ENCODE measurements at places on chromosomes 1 and 21.

GRCh38 chr1:200550367-200550766 lies 70.2 kb downstream of the KIF14 start:
- no peak for DNase-seq

GRCh38 chr1:74717626-74718025 lies 15.2 kb downstream of the CRYZ start:
- no peak for DNase-seq

- no peak for DNase-seq
These were observed 148.4 kb downstream of the COP1 start for GRCh38 chr1:176058686-176059085.

- no peak for DNase-seq
These were observed 74.2 kb downstream of the SIK1 start for GRCh38 chr21:43352568-43353281.

GRCh38 chr1:23574265-23574754 lies 15.0 kb upstream of the ID3 start:
- no peak for DNase-seq

- DNase-seq, result no peak
These were observed 19.9 kb upstream of the TMEM39B start for GRCh38 chr1:32052887-32053286.

GRCh38 chr1:116817582-116818064 lies 63.4 kb downstream of the CD2 start:
- DNase-seq, result no peak

- DNase-seq, result peak; percentile 60
These were observed 51.1 kb upstream of the EDEM3 start for GRCh38 chr1:184805667-184806295.

GRCh38 chr1:75079538-75080290 lies 54.5 kb upstream of the LHX8 start:
- DNase-seq, result no peak

GRCh38 chr1:94342416-94342815 lies 75.8 kb upstream of the ABCD3 start:
- no peak for DNase-seq

GRCh38 chr1:179794669-179795068 lies 51.6 kb downstream of the FAM163A start:
- DNase-seq, result no peak

DNA sequence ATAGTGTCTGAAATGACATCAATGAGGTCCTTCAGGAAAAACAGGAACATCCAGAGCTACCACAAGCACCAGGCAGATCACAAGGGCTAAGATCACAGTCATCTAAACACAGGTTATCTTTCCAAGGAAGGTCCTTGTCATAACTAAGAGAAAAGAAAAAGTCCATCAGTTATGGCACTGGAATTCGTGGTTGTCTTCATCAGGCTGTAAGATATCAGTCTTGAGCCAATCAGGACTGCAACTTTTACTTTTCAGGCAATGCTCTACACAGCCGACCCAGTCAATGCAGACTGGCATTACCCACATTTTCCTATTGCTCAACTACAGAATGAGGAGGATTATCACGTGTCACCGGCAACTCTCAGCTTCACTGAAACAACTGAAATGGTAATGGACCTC lies 26.4 kb downstream of the SORT1 start:
- peak; percentile 35 for DNase-seq

GRCh38 chr1:227343206-227343605 lies 24.9 kb upstream of the CDC42BPA start:
- peak; percentile 30 for DNase-seq

DNA sequence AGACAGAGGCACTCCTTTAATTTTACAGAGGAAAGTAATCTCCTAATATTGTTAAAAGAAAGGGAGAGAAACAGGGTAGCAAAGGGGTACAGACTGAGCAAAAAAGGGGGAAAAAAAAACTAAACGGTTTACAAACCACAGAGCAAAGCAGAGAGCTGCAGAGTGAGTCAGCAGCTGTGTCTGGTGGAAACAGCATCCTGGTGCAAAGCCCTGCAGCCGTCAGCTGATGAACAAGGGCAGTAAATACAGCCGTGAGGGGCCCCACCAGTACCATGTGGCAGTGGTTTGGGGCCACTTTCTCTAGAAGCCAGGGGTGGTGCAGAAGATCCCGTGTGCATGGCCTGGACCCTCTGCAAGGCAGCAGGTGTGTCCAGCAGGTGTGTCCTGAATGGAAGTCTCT lies 111.3 kb downstream of the ERG start:
- no peak for DNase-seq

- no peak for DNase-seq
These were observed 8.6 kb upstream of the MRPL39 start for GRCh38 chr21:25615880-25616279.

DNA sequence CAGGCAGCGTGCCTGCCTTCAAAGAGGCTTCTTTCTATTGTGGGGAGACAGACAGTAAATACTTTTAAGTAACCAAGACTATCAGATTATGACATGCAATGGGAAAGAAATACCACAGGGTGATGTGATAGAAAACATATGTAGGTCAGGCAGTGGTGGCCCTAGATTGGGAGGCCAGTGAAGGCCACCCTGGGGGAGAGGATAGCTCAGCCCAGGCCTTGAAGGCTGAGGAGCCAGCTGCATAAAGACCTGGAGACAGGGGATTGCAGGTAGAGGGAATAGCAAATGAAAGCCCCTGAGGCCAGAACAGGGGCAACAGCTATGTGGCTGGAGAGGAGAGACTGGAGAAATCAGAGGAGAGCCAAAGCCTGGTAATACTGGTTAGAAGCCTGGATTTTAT lies 4.0 kb downstream of the SOX13 start:
- no peak for DNase-seq

DNA sequence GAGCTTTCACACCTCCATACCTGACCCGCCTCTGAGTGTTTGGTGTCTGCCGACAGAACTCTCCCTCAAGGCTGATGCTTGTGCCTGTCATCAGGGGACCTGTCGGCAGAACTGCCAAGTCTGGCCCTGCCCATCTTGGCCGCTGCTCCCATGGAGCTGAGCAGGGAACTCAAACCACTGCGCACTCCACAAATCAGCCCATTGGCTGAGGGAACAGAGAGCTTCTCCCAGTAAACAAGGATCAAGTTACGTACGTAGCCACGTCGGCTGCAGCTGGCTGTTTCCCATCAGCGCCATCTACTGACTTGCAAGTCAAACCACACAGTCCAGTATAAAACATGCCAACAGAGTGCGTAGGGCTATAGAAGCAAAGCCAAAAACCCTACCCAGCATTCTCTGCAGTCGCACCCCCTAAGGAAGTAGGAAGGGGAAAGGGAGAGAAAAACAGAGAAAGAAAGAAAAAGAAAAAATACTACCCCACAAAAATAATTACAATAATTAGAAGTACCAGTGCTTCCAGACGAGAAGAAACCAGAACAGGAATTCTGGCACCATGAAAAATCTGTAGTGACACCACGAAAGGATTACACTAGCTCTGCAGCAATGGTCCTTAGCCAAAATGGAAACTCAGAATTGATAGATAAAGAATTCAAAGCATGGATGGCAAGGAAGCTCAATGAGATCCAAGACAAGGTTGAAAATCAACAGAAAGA lies 13.1 kb downstream of the KRTAP13-1 start:
- DNase-seq, result no peak

- DNase-seq, result no peak
These were observed 5.1 kb downstream of the PDE9A start for GRCh38 chr21:42658320-42659105.

DNA sequence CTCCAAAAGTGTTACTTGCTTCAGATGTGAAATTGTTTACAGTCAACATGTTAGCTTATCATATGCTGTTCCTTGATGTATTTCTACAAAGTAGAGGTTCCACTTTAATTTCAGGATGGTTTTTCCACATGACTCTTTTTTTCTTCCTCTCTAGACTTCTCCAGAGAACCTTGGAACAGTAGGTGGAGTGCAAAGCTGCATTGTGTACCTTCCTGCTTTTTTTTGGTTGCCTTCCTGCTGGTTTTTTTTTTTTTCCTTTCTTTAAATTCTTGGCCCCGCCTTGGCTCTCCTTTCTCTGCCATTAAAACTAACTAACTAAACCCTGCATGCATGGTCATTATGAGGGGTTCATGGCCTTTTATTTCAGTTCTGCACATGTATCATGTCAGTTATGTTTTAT lies 48.2 kb upstream of the RCC1 start:
- DNase-seq, result no peak

DNA sequence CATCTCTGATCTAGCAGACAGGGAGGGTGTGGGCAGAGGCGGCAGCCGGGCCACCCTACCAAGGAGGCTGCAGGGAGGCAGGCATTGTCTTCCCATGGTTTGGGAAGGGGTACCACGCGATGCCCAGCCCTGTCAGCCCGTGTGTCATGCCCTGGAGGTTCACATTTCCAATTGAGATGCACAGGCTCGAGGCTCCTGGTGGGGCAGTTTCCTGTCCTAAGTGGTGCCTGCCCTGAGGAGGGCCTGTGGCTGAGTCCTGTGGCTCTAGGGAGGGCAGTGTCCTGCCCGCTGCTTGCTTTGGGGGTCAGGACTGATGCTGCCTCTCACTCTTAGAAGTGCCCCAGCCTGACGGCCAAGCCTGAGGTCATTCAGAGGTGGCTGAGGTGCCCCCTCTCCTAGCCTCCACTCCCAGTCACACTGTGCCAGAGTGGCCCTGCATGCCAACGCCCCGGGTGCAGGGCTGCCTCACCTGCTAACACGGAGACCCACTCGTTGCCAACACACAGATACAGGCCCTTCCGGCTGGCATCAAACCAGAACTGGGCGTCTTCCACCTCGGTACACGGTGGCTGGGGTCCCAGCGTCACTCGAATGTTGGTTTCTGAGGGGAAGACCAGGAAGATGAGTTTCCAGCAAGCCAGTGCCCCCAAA lies 11.9 kb downstream of the KRTAP10-1 start:
- no peak for DNase-seq

GRCh38 chr1:235108876-235109275 lies 19.8 kb downstream of the TOMM20 start:
- no peak for DNase-seq

GRCh38 chr1:15332525-15332924 lies 77.2 kb upstream of the EFHD2 start:
- DNase-seq, result no peak

- DNase-seq, result no peak
These were observed 73.3 kb downstream of the RPE65 start for GRCh38 chr1:68376441-68376840.

DNA sequence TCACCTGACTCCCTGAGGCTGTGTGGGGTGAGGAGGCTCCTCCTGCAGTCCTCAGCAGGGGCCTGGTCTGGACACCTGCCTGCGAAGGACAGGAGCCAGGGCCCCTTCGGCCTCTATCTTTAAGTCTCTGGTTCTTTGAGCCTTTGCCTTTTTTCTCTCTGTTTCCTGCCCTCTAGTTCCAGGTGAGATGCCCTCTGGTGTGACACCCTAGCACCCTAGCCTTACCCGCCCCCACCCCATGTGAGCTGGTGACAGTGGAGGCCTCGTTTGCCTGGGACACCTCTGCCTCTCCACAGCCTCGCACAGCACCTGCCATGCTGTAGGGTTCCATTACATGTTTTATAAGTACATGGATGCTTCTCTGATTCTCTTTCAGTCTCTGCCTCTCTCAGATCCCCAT lies 47.3 kb downstream of the DDX20 start:
- no peak for DNase-seq

GRCh38 chr1:47837866-47838561 lies 159.2 kb downstream of the TRABD2B start:
- no peak for DNase-seq

GRCh38 chr1:248055261-248055660 lies 8.6 kb downstream of the OR2L3 start:
- no peak for DNase-seq

DNA sequence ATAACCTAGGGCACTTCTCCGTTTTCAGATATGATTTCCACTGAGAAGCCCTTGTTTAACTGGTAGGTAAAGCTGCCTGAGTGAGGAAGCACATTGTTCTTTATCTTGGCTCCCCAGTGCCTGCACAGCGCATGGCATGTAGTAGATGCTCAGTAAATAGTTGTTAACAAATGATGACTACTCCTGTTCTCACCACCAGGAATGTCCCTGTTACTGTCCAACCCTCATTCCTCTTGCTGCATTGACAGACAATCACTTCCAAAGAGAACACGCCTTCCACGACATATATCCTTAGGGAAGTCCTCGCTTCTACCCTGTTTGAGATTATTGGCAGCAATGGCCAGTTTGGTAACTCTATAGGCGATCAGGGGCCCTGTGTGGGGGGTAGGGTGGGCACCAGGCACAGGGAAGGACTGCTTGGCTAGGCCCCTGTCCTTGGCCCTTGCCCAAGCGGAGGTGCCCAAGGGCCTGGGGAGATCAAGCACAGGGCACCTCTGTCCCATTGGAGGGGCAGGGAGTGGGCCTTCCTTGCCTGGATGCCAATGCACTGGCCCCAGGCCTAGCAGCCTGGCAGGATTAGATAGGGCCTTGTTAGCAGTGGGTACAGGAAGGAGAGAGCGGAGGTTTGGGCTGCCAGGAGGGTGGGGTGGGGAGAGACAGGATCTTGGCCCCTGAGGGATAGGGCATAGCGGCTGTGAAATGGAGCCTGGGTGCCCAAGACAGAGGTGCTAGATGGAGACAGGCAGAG lies 10.2 kb downstream of the NES start:
- DNase-seq, result no peak

GRCh38 chr1:230568008-230568407 lies 74.3 kb upstream of the COG2 start:
- DNase-seq, result no peak

GRCh38 chr1:206578068-206578977 lies 33.9 kb downstream of the EIF2D start:
- DNase-seq, result no peak

- DNase-seq, result no peak
These were observed 109.6 kb downstream of the SLC45A1 start for GRCh38 chr1:8427493-8427892.

DNA sequence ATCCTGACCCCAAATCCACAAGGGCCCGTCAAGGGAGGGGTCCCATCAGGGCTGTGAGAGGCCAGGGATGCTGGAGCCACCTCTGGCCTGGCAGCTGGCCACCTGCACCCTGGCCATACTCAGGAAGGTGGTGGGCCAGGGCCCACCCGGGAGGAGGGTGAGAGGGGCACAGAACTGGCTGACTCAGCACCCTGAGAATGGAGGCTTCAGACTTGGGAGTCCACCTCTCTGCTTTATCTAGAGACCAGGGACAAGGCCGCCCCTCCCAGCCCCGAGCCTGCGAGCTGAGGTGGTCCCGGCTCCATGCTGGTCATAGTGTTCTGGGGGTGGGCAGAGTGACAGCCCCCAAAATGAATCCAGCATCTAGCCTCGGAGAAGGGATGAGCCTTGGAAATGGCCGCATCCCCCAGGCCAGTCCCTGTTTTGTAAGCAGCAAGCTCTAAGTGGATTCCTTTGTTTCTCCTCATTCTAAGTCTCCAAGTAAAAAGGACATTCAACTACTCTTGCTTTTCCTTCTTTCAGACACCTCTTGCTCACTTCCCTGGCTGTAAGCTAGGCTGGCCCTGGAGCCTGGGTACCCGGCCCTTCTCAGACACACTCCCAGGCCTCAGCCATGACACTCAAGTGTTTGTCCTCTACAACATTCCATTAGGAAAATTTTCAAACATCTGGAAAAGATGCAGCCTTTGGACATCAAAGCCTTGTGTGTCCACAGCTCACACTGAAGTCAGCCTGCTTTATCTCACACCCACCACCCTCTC lies 12.3 kb downstream of the WNT3A start:
- no peak for DNase-seq

DNA sequence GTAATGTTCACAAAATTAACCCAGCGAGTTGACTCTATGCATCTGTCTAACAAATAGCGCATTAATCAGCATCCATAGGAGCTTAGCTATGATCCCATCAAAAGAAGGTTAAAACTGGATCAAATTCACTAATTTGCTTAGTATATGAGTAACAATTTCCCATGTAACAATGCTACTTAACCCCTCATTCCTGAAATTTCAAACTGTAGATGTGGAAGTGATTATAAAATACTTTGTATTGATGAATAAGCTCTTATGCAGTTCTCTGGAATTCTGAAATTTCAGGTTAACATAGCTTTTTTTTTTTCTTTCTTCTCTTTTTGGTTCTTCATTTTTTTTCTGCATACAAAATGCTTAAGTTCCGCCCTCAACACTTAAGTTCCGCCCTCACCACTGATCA lies 1272.7 kb downstream of the KCNT2 start:
- no peak for DNase-seq

Measured in AG09319 (cell line).